ENCODE measurements at places on chromosomes 7 and 10. TPM values are rescaled to one million over a fixed set of nuclear protein-coding genes. Genes with fewer than 3 reads are reported as not detected.

DNA sequence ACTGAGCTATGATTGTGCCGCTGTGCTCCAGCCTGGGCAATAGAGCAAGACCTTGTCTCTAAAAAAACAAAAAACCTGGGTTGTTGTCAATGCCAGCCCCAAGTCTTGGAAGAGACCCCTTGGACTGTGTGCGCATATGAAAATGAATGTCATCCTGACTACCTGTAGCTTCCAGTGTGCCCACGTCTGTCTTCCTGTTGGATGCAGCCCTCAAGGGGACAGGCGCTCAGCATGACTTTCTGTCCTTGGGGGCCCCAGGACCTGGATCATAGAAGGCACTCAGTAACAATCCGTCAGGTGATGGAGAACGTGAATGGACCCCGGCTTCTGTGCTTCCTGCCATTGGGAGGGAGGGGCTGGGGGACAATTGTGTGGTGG lies 9.0 kb downstream of the PRF1 start:
- peaks cover 3% of the 10 kb centered on the region for H3K4me1 ChIP-seq
- H3K36me3 ChIP-seq = no peaks in the 10 kb centered on the region
- peaks cover 32% of the 10 kb centered on the region for H3K27me3 ChIP-seq
- DNase-seq = no peak

The CRYGN gene
- not detected for total RNA-seq

The OPALIN gene
- total RNA-seq = not detected

GRCh38 chr7:6648066-6648814 lies 11.1 kb downstream of the ZNF316 start:
- H3K4me3 ChIP-seq = no peak overlapping the region
- DNase-seq = no peak
- H3K27me3 ChIP-seq = no peaks in the 10 kb centered on the region
- no peaks in the 10 kb centered on the region for H3K4me1 ChIP-seq
- no peak overlapping the region for H3K27ac ChIP-seq

- no peaks in the 10 kb centered on the region for H3K27me3 ChIP-seq
- H3K4me3 ChIP-seq = peak overlapping the region; percentile 29
- peak overlapping the region; percentile 90 for H3K27ac ChIP-seq
- peaks cover 22% of the 10 kb centered on the region for H3K4me1 ChIP-seq
Observed at GRCh38 chr10:33273295-33274002, 61.0 kb downstream of the NRP1 start.

DNA sequence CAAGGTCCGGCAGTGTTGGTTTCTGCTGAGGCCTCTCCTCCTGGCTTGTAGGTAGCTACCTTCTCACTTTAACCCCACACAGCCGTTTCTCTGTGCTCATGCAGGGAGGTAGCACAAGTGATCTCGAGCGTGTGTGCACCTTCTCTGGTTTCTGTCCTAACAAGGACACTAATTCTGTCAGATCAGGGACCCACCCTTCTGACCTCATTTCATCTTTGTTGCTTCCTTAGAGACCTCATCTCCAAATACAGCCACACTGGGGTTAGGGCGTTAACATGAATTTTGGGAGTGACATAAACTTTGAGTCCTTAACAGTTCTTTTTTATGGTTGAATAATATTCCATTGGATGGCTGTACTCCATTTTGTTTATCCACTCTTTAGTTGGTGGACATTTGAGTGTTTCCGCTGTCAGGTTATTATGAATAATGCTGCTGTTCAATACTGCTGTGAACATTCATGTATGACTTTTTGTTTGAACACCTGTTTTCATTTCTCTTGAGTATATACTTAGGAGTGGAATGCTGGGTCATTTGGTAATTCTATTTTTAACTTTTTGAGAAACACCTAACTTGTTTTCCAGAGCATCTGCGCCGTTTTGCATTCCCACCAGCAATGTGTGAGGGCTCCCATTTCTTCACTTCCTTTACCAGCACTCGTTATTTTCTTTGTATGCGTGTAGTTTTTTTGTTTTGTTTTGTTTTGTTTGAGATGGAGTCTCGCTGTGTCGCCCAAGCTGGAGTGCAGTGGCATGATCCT lies 57.5 kb downstream of the LCOR start:
- DNase-seq = no peak
- no peaks in the 10 kb centered on the region for H3K27me3 ChIP-seq
- no peak overlapping the region for H3K4me3 ChIP-seq
- H3K27ac ChIP-seq = no peak overlapping the region

GRCh38 chr10:7101451-7101850 lies 309.4 kb downstream of the SFMBT2 start:
- H3K4me1 ChIP-seq = no peaks in the 10 kb centered on the region
- no peak overlapping the region for H3K4me3 ChIP-seq
- H3K36me3 ChIP-seq = no peaks in the 10 kb centered on the region
- no peak for DNase-seq
- no peak overlapping the region for H3K27ac ChIP-seq
